Calu3 (cell line): ENCODE measurements at places on chromosomes 2 and 18. TPM values are rescaled to one million over a fixed set of nuclear protein-coding genes. Genes with fewer than 3 reads are reported as not detected.

BCL11A gene
- total RNA-seq = 8.1 and 8.5 TPM in 2 replicates

CRYGD gene
- total RNA-seq = not detected in 2 replicates

REG1A gene
- total RNA-seq = not detected in 2 replicates

SMYD1 gene
- not detected in 2 replicates for total RNA-seq

- H3K27me3 ChIP-seq = no peaks in the 10 kb centered on the region
- H3K4me1 ChIP-seq = peaks cover 14% of the 10 kb centered on the region
- H3K36me3 ChIP-seq = no peaks in the 10 kb centered on the region
- H3K27ac ChIP-seq = no peak overlapping the region
- DNase-seq = no peak
Observed at GRCh38 chr18:59980188-59980637, 80.4 kb downstream of the PMAIP1 start.

- no peak for DNase-seq
- H3K4me3 ChIP-seq = no peak overlapping the region
- H3K27me3 ChIP-seq = no peaks in the 10 kb centered on the region
Observed at GRCh38 chr2:201628545-201628944, 14.8 kb downstream of the TMEM237 start.

GRCh38 chr2:33221046-33221784 is 255.2 kb upstream of the RASGRP3 start:
- no peak overlapping the region for H3K4me3 ChIP-seq
- no peaks in the 10 kb centered on the region for H3K27me3 ChIP-seq
- peaks cover 10% of the 10 kb centered on the region for H3K4me1 ChIP-seq
- no peak overlapping the region for H3K27ac ChIP-seq
- DNase-seq = no peak

DNA sequence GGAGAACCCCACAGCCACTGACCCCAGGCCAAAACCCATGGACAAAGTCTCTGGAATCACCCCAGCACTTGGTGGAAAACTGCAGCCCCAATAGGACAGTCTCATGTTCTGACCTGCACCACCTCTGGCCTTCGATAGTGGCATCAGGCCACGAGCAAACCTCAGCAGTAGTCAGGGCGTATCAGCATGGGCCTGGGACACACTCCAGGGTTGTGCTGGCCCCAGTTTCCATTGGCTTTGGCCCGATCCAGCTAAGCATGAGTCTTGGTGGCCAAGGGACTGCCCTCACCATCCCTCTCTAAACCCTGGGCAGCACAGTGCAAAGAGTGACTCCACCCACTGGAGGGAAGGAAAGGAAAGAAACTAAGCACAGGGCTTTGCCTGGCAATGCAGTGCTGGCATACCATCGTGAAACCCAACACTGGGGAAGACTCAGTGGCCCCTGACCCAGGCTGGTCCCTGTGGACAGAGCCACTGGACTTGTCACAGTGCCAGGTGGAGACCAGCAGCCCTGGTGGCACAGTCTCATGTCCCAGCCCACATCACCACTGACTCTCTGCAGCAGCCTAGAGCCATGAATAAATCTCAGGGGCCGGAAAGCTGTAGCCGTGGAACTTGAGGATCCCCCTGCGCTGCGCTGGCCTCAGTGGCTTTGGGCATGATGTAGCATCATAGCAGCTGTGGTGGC is 46.3 kb downstream of the ZNF519 start:
- DNase-seq = no peak
- H3K4me1 ChIP-seq = no peaks in the 10 kb centered on the region
- H3K27ac ChIP-seq = no peak overlapping the region
- H3K27me3 ChIP-seq = no peaks in the 10 kb centered on the region

GRCh38 chr2:42567806-42568400 is 529 bp upstream of the MTA3 start:
- no peaks in the 10 kb centered on the region for H3K27me3 ChIP-seq
- H3K4me1 ChIP-seq = peaks cover 33% of the 10 kb centered on the region
- H3K36me3 ChIP-seq = peaks cover 39% of the 10 kb centered on the region
- DNase-seq = peak; percentile 30
- peak overlapping the region; percentile 70 for H3K27ac ChIP-seq
- peak overlapping the region; percentile 61 for H3K4me3 ChIP-seq
